SJCRH30 (cell line): ENCODE measurements at places on chromosomes 3 and 15. TPM values are rescaled to one million over a fixed set of nuclear protein-coding genes. Genes with fewer than 3 reads are reported as not detected.

GPR156 gene
- 0.91 TPM in 2 replicates for total RNA-seq

DUOXA2 gene
- not detected in 2 replicates for total RNA-seq

ZPLD1 gene
- 0.14 and 0.15 TPM in 2 replicates for total RNA-seq

RBP2 gene
- not detected in 2 replicates for total RNA-seq

CHRD gene
- total RNA-seq: 8.2 and 9.0 TPM in 2 replicates

ZNF80 gene
- total RNA-seq: 0.04 TPM in 1 of 2 replicates, not detected in the other

SCG5 gene
- 0.36 and 0.41 TPM in 2 replicates for total RNA-seq

CISH gene
- total RNA-seq: 8.4 and 8.6 TPM in 2 replicates

IGSF10 gene
- total RNA-seq: not detected in 2 replicates

PROK2 gene
- total RNA-seq: not detected in 2 replicates

NPHP3 gene
- total RNA-seq: 18.9 and 28.5 TPM in 2 replicates

ADGRG7 gene
- not detected in 2 replicates for total RNA-seq

MCF2L2 gene
- 0.08 and 0.12 TPM in 2 replicates for total RNA-seq

NTRK3 gene
- 7.6 and 10.3 TPM in 2 replicates for total RNA-seq

ATOSA gene
- 3.0 and 3.2 TPM in 2 replicates for total RNA-seq

ZBTB20 gene
- total RNA-seq: 5.3 and 7.7 TPM in 2 replicates

STRIT1 gene
- not detected in 2 replicates for total RNA-seq

ISG20 gene
- total RNA-seq: 0.97 and 1.0 TPM in 2 replicates

GP5 gene
- total RNA-seq: not detected in 2 replicates

PRR20G gene
- not detected in 2 replicates for total RNA-seq

HYKK gene
- total RNA-seq: 8.9 and 11.4 TPM in 2 replicates
